ENCODE measurements at places on chromosomes 4 and X.
A peak's percentile ranks its signal among the peaks of the same experiment; 100 is the strongest.

DNA sequence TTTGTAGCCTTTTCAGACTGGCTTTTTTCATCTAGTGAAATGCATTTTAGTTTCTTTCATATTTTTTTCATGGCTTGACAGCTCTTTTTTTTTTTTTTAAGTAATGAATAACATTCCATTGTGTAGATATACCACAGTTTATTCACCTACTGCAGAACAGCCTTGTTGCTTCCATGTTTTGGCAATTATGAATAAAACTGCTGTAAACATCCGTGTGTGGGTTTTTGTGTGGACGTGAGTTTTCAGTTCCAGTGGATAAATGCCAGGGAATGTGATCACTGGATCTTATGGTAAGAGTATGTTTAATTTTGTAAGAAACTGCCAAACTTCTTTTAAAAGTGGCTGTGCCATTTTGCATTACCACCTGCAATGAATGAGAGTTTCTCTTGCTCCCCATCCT is 160.8 kb downstream of the SOWAHB start:
- DNase-seq, result no peak

DNA sequence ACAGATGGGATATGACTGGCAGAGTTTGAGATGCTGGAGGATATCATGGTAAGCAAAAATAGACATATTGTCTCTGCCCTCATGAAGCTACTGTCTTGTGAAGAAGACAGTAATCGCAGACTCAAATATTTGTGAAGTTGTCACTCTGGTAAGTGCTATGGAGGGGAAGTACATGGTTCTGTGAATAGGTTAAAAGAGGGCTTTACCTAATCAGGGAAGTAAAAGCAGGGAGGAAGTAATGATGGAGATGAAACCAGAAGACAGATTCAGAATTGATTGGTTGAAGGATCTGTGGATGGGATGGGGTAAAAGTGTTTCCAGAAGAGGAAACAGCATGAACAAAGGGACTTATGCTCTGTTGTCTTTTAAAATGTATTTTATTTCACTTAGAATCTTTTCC is 19.3 kb upstream of the MAGED1 start:
- no peak for DNase-seq

DNA sequence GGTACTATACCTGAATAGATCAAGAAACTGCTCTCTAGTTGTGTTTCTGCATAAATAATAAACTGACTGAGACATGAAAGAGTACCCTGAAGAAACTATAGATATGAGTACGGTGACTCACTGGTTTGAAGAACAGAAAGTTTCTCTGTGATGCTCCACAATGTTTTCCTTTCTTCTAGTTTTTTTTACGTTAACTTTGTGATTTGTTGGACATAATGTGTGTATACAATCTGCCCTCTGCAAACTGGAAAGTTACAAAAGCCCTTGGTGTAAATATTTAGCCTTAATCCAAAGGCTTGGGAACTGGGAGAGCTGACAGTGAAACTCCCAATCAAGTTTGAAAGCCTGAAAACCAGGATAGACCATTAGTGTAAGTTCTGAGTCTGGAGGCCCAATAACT is 31.6 kb upstream of the PAPSS1 start:
- DNase-seq, result no peak

- DNase-seq, result no peak
Observed at GRCh38 chrX:100405424-100405823, 4.6 kb downstream of the PCDH19 start.

GRCh38 chr4:52657618-52658501 is 1.2 kb downstream of the USP46 start:
- peak; percentile 25 for DNase-seq

DNA sequence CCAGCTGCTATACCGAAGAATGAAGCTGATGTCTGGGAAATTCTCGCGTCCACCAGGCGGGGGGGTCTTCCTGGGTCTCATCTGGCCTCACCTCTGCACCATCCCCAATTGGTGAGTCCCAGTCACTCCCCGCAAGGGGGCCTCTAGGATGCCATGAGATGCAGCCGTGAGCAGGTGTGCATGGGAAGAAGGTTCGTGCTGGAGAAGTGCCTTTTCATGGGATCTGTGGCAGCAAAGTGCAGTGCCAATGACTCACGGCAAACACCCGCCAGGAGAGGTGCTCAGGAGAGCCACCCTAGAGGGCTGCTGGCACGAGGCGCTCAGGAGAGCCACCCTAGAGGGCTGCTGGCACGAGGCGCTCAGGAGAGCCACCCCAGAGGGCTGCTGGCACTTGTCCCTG is 55.1 kb downstream of the CPZ start:
- DNase-seq, result no peak

DNA sequence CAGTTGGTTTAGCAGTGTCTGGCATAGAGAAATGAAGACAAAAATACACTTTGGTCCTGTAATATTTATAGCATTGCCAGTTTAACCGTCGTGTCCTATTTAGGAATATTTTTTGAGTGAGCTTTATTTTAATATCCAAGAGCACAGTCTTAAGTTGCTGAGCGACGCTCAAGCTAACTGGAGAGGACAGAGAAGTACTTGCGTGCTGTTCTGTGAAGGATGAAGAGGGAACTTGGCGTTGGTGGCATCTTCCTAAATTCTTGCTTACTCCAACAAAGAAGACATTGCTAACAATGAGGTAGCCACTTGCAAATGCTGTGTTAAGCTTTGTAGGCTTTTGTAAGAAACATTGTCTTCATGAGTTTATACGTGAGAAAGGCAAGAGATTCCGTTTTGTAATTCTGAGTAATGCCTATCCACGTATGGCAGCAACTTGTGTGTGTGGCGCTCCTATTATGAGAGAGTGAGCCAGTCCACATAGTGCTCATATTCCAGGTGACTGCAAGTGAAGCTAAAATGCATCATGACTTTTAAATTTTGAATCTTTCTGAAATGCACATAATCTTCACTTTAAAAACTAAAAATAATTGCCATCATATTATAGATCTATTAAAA is 50.6 kb downstream of the SYNPO2 start:
- DNase-seq, result no peak

DNA sequence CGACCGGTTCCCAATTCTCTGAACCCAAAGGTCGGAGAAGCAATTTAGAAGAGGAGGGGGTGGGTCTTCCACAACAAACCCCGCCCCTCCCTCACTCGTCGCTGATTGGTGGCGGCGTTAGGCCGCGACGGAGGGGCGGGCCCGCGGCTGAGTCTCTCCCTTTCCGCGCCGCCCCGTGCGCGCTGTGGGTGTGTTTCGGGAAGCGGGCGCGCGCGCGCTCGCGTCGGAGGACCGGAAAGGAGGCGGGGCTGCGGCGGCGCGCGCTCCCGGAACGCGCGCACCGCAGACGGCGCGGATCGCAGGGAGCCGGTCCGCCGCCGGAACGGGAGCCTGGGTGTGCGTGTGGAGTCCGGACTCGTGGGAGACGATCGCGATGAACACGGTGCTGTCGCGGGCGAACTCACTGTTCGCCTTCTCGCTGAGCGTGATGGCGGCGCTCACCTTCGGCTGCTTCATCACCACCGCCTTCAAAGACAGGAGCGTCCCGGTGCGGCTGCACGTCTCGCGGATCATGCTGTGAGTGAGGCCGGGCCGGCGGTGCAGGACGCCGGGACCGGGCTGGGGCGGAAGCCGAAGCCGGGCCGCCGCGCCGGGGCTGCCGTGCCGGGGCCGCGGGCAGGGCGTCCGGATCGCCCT is at the start of gene SPCS3:
Gene SPCS3, plus strand, starts transcription at position 263 of the 636 bp plus-strand sequence. Its CDS starts 111 bp downstream, at position 374.
- DNase-seq, result peak; percentile 94

GRCh38 chr4:4758681-4759080 is 100.8 kb upstream of the MSX1 start:
- DNase-seq, result no peak

- no peak for DNase-seq
Observed at GRCh38 chr4:136463941-136464340, 1068.4 kb downstream of the PCDH18 start.
